H9 (cell line): ENCODE measurements at places on chromosomes 2 and 18. TPM values are rescaled to one million over a fixed set of nuclear protein-coding genes. Genes with fewer than 3 reads are reported as not detected.
A peak's percentile ranks its signal among the peaks of the same experiment; 100 is the strongest.

The PJVK gene
- total RNA-seq = 4.0 and 4.7 TPM in 2 replicates

The EVX2 gene
- not detected in 2 replicates for total RNA-seq

The PLEKHA3 gene
- total RNA-seq = 23.5 and 25.9 TPM in 2 replicates

The CCDC68 gene
- total RNA-seq = not detected in 2 replicates

The SLC5A7 gene
- 0.11 TPM in 1 of 2 replicates, not detected in the other for total RNA-seq

- DNase-seq = no peak
- H3K4me3 ChIP-seq = no peak overlapping the region
- no peaks in the 10 kb centered on the region for H3K36me3 ChIP-seq
- no peaks in the 10 kb centered on the region; the same call in 1 of the 2 replicates for H3K4me1 ChIP-seq
- H3K27ac ChIP-seq = no peak overlapping the region
Measured at GRCh38 chr2:166239548-166239947, 111.7 kb upstream of the SCN1A start.

DNA sequence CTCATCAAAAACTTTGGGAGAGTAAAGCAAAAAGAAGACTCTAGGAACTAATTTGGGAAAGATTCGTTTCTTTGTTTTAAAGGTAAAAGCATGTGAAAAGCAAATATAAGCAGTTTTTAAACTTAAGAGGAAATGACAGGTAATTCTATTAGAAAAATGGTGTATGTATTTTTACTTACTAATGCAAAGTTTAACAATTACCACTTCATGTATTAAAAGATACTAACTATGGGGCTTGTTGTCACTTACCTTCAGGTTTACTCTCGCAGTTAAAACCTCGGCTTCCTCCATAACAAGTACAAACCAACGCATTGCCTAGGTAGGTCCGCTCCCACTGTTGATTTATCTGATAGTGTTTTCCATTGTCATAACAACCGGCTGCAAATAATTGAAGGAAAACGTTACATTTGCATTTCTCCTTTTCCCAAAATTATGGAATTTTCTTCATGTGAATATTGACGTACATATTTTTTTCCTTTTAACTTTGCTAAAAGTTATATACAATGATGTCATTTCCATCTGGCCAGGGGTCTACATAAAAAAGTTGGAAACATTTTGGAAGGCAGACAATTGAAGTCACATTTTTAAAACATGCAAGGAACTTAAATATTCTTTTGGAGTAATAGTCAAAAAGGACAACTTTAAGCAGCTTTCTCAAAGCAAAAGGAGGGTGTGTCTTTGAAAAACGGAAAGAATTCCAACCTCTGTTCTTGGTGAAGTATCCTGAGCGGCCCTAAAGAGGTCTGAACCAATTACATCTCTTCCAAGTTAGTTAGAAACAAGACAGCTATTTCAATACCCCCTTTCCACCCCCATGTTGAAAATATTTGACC is 1.2 kb downstream of the FN1 start:
- no peak overlapping the region for H3K27ac ChIP-seq
- H3K4me1 ChIP-seq = no peaks in the 10 kb centered on the region
- H3K4me3 ChIP-seq = peak overlapping the region; percentile 87
- H3K27me3 ChIP-seq = no peaks in the 10 kb centered on the region

DNA sequence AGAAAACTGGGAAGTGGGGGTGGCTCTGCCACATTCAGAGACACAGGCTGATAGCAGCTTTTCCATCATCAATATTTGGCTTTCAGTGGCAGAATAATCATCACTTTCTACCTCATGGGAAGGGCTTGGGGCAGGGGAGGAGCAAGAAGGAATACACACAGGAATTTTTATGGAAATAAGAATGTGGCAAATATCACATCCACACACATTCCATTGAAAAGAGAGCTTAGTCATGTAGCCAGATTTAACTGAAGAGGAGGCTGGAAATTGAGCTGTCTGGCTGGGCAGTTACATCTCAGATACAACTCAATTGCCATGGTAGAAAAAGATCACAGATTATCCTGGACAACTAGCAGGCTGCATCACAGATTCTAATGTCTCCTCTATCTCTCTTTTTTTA is 1474.0 kb upstream of the ACVR2A start:
- H3K27me3 ChIP-seq = no peaks in the 10 kb centered on the region
- no peak for DNase-seq
- no peaks in the 10 kb centered on the region; the same call in 1 of the 2 replicates for H3K4me1 ChIP-seq
- no peaks in the 10 kb centered on the region; the same call in 2 of the 3 replicates for H3K36me3 ChIP-seq

DNA sequence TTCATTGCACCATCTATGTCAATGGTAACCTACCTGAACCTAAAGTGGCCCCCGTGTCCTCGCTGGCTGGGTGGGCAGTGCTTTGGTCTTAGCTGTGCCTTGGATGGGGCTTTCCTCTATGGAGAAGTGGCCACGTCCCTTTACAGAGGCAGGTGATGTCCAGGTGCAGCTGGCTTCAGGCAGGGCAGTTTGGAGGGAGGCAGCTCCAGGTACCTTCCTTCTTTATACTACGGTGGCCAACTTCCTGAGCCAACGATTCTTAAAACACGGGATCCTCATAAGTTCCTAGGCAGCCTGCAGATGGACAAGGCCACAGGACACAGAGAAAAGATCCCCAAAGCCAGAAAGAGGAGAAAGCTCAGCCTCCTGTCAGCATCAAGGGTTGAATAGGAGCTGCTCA is 517.3 kb upstream of the HS6ST1 start:
- DNase-seq = no peak
- H3K4me3 ChIP-seq = no peak overlapping the region
- H3K27me3 ChIP-seq = no peaks in the 10 kb centered on the region
- H3K27ac ChIP-seq = no peak overlapping the region
- no peaks in the 10 kb centered on the region for H3K36me3 ChIP-seq
- H3K4me1 ChIP-seq = peaks cover 3% of the 10 kb centered on the region; the same call in 1 of the 2 replicates

- peaks cover 13% of the 10 kb centered on the region for H3K36me3 ChIP-seq
- no peaks in the 10 kb centered on the region; the same call in 1 of the 2 replicates for H3K4me1 ChIP-seq
- no peak overlapping the region for H3K27ac ChIP-seq
- DNase-seq = peak; percentile 32
Measured at GRCh38 chr2:112483042-112483473, 1.1 kb downstream of the TTL start.

GRCh38 chr2:217223222-217223930 is 363.5 kb upstream of the TNP1 start:
- H3K4me1 ChIP-seq = no peaks in the 10 kb centered on the region
- no peaks in the 10 kb centered on the region for H3K27me3 ChIP-seq
- H3K36me3 ChIP-seq = no peaks in the 10 kb centered on the region
- DNase-seq = no peak
- H3K27ac ChIP-seq = no peak overlapping the region

GRCh38 chr2:21034972-21035279 is 8.9 kb downstream of the APOB start:
- H3K36me3 ChIP-seq = no peaks in the 10 kb centered on the region
- no peak overlapping the region for H3K27ac ChIP-seq
- no peaks in the 10 kb centered on the region for H3K4me1 ChIP-seq
- H3K27me3 ChIP-seq = no peaks in the 10 kb centered on the region
- no peak for DNase-seq

DNA sequence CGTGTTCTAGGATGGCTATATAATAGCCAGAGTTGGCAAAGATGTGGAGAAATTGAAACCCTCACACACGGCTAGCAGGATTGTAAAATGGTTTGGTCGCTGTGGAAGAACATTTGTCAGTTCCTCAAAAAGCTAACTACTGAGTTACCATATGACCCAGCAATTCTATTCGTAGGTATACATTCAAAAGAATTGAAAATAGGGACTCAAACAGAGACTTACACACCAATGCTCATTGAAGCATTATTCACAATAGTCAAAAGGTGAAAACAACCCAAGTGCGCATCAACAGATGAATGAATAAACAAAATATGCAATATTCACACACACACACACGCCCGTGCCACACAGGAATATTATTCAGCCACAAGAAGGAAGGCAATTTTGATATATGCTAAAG is 98.7 kb downstream of the PLA2R1 start:
- no peaks in the 10 kb centered on the region for H3K36me3 ChIP-seq
- H3K4me1 ChIP-seq = peaks cover 6% of the 10 kb centered on the region; the same call in 1 of the 2 replicates
- no peak overlapping the region for H3K27ac ChIP-seq
- DNase-seq = no peak
- no peak overlapping the region for H3K4me3 ChIP-seq
